D721Med (cell line): ENCODE measurements at places on chromosomes 6 and 20.
A peak's percentile ranks its signal among the peaks of the same experiment; 100 is the strongest.

- DNase-seq: no peak
Observed at GRCh38 chr20:12217382-12217781, 299.7 kb downstream of the BTBD3 start.

DNA sequence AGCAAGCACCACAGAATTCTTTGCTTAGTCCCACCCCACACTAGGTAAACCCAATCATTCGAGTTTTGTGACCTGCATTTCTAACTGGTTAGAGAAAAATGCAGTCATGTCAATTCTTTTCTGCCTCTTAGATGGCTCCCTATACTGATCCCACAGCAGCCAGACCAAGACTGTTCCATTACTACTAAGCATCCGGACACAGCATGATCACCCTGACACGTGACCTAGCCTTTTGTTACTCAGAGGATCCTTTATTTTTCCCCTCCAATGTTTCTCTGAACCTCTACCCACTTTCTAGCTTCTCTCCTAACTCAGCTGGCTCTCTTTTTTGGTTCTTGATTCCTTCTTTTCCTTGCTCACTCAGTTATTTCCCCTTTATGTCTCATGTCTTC is 87.9 kb downstream of the PDE10A start:
- DNase-seq: no peak

DNA sequence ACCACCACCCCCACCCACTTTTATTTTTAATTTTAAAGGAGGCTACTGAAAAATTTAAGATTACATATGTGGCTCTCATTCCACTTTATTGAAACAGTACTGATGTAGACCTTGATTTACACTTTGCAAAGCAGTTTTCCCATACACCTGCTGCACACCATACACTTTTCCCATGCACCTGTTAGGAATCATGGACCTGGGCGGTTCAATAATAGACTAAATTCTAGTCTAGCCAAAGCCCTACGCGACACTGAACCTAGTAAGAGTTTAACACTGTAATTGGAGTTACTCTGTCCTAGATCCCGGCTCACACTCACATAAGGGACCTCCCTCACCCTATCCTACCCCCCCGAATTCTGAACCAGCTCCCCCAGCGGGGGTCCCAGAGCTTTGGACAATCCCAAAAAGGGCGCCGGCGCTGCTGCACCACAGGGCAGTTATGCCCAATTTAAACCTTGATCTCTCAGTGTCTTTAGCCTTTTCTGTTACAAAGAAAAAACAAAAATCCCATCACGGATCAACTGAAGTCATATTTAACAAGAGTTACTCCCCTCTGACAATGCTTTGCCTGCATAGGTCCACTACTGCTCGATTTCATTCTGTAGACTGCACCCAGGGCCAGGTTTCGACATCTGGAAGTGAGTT is 2.4 kb upstream of the GCLC start:
- no peak for DNase-seq

DNA sequence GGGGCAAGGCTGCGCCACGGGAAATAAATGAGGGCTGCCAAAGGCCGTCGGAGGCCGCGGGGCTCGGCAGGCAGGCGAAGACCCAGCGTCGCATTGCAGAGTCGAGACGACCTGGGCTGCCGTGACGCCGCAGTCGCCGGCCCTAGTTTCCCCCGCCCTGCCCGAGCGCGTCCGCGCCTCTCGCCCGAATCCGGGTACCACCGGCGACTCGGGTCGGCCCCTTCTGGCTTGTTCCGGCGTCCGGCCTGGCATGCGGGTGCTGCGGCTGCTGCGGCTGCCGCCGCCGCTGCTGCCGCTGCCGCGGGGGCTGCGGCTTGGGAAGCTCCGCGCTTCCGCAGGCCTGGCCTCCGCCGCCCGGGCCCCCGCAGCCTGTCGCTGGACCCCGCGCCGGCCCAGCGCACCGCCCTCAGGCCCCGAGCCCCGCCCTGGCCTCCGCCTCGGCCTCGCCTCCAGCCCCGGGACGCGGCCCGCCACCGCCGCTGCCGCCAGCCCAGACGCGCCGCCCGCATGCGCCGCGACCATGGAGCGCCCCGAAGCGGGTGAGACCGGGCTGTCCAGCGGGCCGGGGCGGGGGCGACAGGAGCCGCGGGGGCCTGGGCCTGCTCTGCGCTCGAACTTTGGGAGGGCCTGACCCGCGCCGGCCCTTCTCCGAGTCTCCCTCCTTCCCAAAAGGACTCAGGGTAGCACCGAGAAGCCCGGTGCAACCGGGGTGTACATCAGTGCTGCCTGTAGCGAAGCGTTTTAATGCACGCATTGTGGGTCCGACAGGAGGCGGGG is at the start of gene AKAP7:
Gene AKAP7, plus strand, starts transcription at position 224 of the 777 bp plus-strand sequence. Its CDS starts 297 bp downstream, at position 521.
- DNase-seq: peak; percentile 35

- DNase-seq: no peak
Observed at GRCh38 chr6:149909701-149910470, 12.0 kb upstream of the RAET1E start.
